ENCODE measurements at places on chromosomes 5 and 9.

GRCh38 chr9:93387791-93388190 is 63.7 kb upstream of the FAM120A start:
- no peak for DNase-seq

- DNase-seq = no peak
Observed at GRCh38 chr5:76085243-76085579, 2.0 kb downstream of the SV2C start.

DNA sequence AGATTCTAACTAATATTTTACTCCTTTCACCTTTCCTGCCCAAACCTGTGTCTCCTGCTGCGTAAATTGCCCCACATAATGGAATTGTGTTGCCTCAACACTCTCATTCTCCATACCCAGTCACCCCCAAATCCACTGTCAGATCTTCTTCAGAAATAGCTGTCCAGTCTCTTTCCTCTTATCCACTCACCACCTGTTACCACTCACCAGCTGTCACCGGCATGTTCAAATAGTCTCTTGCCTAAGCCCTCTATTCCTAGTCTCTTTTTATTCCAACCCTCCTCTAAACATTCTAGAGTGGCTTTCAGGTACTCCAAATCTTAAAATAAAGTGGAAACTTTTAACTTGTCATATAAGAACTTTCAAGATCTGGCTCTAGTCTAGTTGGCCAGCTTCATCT is 262.0 kb upstream of the FBXL7 start:
- DNase-seq = no peak

GRCh38 chr9:124384210-124384609 is 31.0 kb downstream of the PSMB7 start:
- DNase-seq = no peak

DNA sequence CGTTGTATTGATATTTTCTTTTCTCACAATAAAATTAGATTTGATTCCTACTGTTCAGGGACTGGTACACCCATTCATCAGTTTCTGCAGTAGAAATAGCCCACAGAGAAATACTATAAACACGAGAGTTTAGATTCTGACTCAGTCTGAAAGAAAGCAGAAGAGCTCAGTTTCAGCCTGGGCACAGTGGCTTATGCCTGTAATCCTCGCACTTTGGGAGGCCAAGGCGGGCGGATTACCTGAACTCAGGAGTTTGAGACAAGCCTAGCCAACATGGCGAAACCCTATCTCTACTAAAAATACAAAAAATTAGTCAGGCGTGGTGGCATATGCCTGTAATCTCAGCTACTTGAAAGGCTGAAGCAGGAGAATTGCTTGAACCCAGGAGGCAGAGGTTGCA is 8.6 kb downstream of the ITK start:
- DNase-seq = no peak

GRCh38 chr9:105191508-105192121 is 52.8 kb upstream of the SLC44A1 start:
- no peak for DNase-seq

- DNase-seq = no peak
Observed at GRCh38 chr5:141780240-141780951, 97.8 kb downstream of the PCDH1 start.

GRCh38 chr9:23243523-23243922 is 582.5 kb downstream of the ELAVL2 start:
- no peak for DNase-seq

- no peak for DNase-seq
Observed at GRCh38 chr5:61734001-61734400, 401.9 kb downstream of the ZSWIM6 start.

- no peak for DNase-seq
Observed at GRCh38 chr5:88736494-88736893, 146.5 kb downstream of the MEF2C start.

DNA sequence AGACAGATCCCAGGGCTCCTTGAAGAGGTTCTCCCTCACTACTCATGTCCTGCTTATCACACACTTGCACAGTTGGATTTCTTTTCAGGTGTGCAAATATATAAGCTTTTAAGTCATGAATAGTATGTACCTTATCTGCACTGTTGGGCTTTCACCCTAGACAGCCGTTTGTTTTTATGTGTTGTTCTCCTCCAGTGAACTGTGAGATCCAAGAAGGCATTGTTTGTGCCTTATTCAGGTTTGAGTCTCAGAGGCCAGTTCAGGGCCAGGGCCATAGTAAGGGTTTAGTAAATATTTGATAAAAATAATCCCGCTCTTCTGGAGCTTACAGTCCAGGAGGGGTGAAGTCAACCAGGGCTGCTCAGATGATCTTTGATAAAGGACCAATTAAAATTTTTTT is 480.0 kb downstream of the TMEM38B start:
- no peak for DNase-seq

DNA sequence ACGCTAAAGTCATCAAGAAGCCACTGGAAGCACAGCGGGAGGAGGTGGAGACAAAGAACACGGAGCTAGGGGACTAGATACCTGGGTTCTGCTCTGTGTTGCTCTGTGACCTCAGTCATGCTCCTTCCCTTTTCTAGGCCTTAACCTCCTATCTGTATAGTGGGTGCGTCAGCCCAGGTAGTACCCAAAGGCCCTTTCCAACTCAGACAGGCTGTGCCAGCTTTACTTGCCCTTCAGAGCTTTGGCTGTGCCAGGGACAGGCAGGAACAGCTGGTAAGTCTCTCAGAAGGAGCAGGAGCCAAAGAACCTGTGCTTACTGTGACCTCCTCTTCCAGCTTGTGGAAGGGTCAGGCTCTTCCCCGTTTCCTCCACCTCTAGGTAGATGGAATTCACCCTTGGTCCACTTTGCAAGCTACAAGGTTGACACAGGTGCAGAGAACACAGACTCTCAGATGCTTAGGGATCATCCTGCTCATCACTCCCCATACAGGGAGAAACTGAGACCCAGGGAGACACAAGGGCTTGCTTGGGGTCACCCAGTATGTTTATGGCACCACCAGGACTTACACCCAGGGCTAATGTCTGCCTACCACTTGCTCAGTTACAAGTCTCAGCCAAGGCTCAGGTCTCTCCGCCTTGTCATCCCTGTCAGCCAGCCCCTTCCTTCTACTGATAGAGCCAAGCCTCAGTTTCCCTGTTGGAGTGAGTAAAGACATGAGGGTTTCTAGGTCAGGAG is 1.7 kb downstream of the CCDC69 start:
- DNase-seq = no peak

- no peak for DNase-seq
Observed at GRCh38 chr9:136711751-136712689, at the start of gene DIPK1B. Gene DIPK1B (plus strand): TSS chr9:136712572. CDS start chr9:136712666, 94 bp downstream.

- peak; percentile 41 for DNase-seq
Observed at GRCh38 chr9:113446323-113446740, 17.2 kb upstream of the RGS3 start.

DNA sequence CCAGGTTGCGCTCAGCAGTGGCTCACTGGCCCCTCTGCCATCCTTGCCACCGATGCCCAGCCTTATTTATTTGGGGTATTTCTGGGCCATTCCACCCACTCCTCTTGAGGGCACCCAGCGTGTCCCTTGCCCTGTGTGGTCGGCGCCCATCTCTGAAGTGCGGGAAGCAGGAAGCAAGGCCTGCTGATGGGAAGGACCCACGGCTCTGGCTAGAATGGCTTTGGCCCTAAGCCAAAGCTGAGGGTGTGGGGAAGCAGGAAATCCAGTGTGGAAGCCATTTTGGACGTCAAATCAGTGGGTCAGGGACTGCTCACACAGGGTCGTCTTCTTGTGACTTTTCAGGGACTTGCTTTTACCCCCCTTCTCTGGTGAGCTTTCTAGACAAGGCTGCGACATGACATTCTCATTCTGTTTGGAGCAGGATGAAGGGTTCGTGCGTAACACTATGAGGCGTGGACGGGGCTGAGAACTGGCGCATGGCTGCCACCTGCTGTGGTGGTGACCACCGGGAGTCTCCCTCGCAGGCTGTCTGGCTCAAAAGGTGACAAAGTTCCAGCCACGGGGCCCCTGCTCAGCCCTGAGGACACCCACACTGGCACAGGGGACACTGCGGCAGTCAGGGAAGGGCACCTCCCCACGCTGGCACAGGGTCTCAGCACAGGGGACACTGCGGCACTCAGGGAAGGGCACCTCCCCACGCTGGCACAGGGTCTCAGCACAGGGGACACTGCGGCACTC is 50.7 kb upstream of the NKD2 start:
- peak; percentile 42 for DNase-seq

- DNase-seq = peak; percentile 45
Observed at GRCh38 chr5:126514131-126514557, 80.9 kb downstream of the ALDH7A1 start.

GRCh38 chr9:91034976-91035824 is 233.6 kb downstream of the SYK start:
- no peak for DNase-seq

DNA sequence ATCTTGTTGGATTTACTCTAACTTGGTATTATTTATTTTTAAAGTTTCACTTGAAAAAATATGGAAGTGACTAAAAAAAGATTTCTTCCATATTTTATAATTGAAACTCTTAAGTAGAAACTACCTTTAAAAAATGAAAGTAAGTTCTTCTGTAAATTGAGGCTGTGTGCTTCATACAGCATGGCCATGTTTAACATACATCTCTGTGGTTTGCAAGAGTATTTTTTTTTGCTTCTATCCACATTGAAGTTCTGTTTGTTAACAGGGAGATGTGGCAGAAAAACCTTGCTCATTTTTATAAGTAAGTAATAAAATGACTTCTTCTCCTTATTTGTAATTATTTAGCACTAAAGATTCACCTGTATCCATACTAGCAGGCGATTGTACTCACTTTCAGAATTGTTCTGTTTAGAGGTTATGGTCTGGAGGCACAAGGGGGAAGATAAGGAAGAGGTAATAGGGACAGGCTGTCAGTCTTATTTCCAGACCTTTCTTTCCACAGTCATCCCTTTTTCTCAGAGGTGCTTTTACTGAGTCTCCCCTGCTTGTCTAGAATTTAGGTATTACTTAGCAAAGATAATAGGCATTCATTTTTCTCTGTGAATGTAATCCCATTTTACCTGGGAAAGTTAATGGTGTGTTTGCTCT is 16.0 kb downstream of the FYB1 start:
- DNase-seq = no peak

DNA sequence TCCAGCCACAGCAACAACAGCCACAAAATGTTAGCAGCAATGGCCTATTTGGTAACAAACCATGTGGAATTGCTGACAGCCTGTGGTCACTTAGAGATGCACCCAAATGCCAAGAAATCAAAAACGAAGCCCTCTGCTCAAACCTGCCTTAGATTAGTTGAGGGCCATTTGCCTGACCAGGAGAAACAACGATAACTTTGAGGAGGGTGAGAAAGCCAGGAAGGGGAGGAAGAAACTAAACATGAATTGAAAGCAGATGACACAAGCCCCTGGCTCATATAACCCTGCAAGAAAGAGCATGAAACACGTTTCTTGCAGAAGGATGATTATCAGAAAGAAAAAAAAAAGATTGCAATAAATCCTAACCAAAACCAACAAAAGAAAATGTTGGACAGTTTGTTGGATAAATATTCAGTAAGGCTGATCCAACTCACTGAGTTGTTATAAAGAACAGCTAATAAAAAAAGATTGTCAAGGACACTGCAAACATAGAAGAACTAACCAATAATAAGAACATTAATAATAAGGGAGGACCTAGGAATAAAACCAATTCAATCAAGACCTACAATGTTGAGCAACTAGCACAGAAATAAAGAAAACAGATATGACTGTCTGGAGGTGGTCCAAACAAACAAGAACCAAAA is 140.5 kb upstream of the SLC30A5 start:
- peak; percentile 47 for DNase-seq

- peak; percentile 52 for DNase-seq
Observed at GRCh38 chr5:158875272-158875679, 224.4 kb downstream of the EBF1 start.

DNA sequence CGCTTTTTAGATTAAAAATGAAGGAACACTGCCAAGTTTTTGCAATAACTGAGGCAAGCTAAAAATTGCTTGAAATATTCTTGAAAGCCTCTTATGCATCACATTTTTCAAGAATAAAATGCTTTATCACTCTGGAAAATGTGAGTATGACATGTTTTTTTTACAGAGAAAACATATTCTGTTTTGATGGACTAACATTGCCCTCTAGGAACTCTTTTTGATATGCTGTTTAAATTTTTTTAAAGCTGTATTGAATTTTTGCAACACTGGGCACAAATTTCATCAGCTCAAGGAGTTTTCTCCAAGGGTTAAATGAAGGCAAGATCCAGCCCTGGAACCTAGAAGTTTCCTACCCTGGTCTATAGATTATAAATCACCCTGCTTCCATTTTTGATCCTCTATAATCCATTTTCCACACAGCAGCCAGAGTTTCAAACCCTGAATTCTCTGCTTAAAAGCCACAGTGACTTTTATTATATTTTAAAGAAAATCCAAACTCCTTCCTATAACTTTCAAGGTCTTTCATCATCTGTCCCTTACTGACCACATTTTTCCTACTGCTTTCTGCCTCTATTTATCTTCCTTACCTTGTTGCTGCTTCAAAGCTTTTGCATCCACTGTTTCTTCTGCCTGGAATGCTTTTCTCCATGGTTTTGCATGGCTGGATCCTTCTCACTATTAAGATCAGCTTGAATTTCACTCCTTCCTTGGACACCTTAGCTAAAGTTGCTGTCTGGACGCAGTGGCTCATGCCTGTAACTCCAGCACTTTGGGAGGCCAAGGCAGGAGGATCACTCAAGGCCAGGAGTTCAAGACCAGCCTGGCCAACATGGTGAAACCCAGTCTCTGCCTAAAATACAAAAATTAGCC is 60.9 kb downstream of the IL31RA start:
- peak; percentile 71 for DNase-seq

DNA sequence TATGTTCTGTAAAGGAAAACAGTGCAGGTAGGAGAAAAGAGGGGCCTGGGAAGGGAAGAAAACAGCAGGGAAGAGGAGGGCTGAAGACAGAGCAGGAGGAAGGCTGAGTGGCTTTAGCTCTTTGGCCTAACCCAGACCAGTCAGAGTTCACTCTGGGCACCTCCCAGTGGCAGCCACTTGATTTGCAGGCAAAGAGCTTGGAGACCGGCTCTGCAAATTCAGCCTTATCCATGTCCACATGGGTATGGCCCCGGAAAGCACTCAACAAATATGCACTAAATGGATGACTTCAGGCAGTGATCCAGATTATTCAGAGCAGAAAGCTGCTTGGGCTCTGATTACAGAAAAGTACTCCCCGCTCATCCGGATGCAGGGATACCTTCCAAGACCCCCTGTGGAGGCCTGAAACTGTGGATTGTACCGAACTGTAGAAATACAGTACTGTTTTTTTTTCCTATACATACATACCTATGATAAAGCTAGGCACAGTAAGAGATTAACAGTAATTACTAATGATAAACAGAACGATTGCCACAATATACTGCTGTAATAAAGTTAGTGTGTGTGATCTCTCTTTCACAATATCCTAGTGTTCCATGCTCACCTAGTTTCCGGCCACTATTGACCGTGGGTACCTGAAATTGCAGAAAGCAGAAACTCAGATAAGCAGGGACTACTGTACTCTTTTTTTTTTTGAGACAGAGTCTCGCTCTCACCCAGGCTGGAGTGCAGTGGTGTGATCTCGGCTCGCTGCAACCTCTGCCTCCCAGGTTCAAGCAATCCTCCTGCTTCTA is 4.6 kb upstream of the RNU6ATAC start:
- no peak for DNase-seq

DNA sequence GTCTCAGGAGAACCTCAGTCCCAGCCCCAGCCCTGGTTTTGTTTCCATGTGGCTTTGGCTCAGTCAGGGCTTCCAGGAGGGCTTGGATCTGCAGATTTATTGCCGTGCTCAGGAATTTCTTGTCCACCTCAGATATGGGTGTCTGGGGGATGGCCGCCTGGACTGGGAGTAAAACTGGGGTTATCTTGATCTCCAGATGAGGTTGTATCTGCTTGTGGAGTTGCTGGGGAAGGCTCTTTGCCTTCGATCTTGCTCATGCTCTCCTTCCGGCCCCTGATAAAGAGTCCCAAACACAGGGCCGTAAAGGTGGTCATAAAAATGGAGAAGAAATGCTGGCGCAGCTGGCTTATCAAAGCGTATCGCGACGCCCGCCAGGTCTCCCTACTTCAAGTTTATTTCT is 17.8 kb upstream of the PITX1 start:
- DNase-seq = no peak

Measured in fibroblast of skin of right biceps (primary cell).